ENCODE measurements at places on chromosomes 5 and 9.

GRCh38 chr9:124377551-124378406, 37.5 kb downstream of the PSMB7 start:
- no peak for DNase-seq

DNA sequence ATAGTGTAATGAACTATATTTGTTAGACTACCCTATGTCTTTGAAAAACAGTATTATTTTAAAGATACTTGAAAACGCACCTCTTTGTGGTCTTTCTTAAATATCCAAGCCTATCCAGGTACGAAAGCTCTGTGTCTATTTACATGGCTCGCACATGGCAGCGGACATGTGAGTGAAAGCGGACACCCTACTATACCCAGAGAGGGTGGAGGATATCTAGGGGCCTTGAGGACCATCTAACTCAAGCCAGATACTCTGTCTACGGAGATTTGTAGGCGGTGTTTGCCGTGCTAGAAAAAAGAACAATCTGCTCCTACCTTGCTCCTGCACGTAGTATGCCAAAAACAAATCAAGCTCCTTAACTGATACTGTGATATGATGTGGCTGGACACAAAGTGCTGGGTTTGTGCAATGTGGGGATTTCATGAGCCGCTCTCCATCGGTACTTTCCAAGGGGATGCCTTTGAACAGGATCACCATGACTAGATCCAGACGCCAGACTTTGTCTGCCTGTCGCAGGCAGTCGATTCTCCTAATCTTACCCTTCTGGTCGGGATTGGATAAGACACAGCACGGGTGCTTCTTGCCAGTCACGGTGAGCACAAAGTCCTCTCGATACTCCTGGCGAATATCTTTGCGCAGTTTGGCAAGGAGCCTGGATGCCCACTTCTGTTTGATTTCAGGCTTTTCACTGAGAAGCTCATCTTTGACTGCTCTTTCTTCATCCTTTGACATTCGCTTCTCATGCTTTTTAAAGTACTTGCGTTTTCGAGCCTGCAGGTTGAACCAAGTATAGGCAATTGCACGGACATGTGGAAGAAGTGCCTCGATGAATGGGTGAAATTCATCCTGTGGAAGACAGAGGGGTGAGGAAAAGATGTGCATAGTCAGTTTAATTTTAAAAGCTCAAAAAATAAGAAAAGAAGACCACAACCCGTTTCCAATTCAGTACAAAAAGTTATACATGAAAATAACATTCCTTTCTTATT, 7.0 kb downstream of the NFIB start:
- no peak for DNase-seq

GRCh38 chr5:9549941-9550340, 4.1 kb upstream of the SEMA5A start:
- no peak for DNase-seq

GRCh38 chr9:10855847-10856246, 243.0 kb upstream of the PTPRD start:
- DNase-seq = no peak

- no peak for DNase-seq
Measured at GRCh38 chr5:142568283-142568995, 117.5 kb downstream of the FGF1 start.

- no peak for DNase-seq
Measured at GRCh38 chr9:21070906-21071305, 6.8 kb downstream of the IFNB1 start.

DNA sequence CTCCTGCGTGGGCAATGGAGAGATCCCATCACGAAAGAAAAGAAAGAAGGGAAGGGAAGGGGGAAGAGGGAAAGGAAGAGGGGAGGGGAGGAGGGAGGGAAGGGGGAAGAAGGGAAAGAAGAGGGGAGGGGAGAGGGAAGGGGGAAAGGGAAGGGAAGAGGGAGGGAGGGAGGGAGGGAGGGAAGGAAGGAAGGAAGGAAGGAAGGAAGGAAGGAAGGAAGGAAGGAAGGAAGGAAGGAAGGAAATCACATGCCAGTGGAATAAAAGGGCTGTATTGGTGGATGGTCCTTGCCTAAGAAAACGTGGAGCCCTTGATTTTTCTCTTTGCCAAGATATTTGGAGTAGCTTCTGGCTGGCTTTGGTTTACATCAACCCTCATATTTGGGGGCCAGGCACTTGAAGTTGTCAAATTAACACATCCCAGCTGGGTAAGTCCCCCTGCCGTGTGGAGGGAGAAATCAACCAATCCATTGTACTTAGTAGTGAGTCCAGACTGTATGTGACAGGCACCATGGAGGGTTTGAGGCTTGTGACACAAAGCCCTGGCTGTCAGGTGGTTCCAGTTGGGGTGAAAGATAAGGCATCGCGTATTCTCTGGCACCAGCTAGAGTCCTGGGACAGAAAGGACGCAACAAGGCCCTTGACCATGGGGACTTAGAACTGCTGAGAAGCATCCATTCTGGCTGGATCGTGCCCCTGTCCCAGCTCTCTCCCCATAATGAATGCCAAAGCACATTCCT, 23.7 kb downstream of the IDNK start:
- DNase-seq = no peak

GRCh38 chr5:92206681-92207080, 823.6 kb upstream of the ARRDC3 start:
- DNase-seq = no peak

DNA sequence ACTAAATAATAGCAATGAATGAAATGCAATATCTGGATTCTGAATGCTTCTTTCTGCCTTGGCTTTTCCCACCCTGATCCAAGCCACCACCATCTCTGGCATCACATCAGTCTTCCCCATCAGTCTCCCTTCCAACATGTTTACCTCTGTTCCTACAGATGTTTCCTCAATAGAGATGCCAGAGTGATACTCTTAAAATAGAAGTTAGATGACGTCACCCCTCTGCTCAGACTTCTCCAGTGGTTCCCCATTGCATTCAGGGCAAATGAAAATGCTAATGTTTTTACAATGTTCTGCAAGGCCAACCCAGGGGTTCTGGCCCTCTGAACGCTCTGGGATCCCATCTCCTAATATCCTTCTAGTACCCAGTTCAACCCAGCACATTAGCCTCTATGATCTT, 305.8 kb downstream of the TRIM32 start:
- no peak for DNase-seq
